ENCODE measurements at places on chromosomes 3 and 15. TPM values are rescaled to one million over a fixed set of nuclear protein-coding genes. Genes with fewer than 3 reads are reported as not detected.

Gene RTP1
- total RNA-seq: not detected

- no peak for DNase-seq
Measured at GRCh38 chr3:5019411-5020241, 40.4 kb downstream of the BHLHE40 start.

DNA sequence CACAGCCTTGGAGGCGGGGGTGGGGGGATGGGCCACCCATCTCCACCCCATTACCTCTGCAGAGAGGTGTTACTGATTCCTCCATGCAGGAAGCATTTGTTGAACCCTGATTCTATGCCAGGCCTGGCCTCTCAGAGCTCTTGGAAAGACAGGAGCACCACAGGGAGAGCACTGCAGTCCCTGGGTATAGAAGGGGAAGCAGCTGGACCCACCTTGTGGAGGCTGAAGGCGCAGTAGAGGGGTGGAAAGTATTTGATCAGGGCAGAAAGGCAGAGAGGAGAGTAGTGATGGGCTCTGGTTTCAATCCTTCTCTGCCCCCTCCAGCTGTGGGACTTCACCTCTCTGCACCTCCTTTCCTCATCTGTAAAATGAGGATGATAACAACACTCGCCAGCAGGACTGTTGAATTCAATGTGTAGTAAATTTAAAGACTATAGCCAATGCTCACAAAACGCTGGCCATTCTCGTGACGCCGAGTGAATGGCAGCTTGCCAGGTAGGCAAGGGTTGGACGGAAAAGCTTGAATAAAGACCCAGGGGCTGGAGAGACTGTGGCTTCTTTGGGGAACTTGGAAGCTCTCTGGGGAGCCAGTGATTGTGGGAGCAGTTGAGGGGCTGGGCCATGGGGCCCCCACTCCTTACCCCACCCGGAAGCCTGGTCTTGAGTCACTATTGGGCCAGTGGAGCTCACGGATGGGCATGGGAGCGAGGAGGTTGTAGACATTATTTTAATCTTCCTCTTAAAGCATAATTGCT, 8.0 kb upstream of the CCDC33 start:
- DNase-seq: no peak

- peak; percentile 90 for DNase-seq
Measured at GRCh38 chr3:104846270-104846669, 520.4 kb upstream of the ALCAM start.

GRCh38 chr3:186044427-186044826, 64.5 kb downstream of the ETV5 start:
- no peak for DNase-seq

DNA sequence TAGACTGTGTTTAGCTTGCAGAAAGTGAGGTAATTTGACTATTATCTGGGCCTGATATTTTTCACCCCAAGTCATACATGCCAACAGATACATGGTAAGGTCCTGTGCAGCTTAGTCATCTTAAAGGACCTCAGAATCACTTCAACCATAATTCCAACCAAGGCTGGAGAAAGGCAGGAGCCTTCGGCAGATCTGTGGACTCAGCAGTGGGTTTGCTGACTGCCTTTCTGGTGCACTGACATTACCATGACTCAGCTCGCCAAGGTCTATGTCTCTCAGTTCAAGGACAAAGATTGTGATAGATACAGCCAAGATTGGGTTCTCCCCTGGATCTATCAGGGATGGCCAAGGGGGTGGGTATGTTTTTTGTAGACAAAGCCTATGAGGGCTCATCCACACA, 32.7 kb downstream of the LYZL4 start:
- DNase-seq: no peak

DNA sequence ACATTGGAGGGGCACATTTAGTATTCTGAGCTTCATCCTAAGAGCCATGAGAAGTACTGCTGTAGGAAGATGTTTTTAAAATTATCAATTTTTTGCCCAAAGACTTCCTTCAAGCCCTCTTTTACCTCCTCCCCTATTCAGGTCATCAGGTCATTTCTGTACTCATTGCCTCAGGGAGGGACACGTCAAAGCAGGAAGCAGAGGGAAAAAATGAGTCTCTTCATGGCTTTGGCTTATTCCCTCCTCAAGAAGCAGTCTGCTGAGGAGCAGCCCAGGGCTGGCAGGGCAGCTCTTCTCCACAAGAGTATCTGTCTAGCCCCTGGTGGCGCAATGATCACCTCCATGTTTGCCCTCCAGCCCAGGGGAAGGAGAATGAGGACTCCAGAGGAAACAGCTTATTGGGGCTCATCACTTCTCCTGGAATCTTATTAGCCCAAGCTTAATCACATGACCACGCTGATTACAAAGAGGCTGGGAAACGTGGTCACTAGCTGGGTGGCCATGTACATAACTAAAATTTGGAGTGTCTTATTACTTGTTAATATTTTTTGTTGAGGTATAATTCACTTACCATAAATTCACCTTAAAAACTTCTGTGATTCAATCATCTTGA, 44.2 kb upstream of the GATA2 start:
- no peak for DNase-seq

- DNase-seq: no peak
Measured at GRCh38 chr15:86040356-86041033, 39.2 kb upstream of the AGBL1 start.

Gene TUSC7
- total RNA-seq: not detected

GRCh38 chr3:142651711-142652110, 55.5 kb downstream of the PLS1 start:
- DNase-seq: no peak

DNA sequence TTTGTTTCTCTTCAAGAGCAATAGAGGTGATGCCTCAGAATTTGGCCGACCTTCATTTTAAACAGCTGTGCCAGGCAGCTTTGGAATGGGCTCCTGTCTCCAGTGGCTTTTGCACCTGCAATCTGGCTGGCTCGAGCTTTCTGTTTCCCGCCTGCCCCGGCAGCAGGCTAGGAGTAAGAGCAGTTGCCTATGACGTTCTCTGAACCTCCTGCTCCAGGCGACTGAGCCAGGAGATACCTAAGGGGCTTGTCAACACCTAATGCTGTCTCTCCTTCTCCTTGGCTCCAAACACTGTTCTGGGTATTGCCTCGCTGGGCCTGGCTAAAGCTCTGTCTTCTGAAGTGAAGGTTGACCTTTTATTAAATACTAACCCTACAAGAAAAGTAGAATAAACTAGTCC, 229.9 kb downstream of the LRRN1 start:
- DNase-seq: no peak

Gene PLA2G4E
- total RNA-seq: not detected

Gene CEP19
- 1.7 TPM for total RNA-seq

DNA sequence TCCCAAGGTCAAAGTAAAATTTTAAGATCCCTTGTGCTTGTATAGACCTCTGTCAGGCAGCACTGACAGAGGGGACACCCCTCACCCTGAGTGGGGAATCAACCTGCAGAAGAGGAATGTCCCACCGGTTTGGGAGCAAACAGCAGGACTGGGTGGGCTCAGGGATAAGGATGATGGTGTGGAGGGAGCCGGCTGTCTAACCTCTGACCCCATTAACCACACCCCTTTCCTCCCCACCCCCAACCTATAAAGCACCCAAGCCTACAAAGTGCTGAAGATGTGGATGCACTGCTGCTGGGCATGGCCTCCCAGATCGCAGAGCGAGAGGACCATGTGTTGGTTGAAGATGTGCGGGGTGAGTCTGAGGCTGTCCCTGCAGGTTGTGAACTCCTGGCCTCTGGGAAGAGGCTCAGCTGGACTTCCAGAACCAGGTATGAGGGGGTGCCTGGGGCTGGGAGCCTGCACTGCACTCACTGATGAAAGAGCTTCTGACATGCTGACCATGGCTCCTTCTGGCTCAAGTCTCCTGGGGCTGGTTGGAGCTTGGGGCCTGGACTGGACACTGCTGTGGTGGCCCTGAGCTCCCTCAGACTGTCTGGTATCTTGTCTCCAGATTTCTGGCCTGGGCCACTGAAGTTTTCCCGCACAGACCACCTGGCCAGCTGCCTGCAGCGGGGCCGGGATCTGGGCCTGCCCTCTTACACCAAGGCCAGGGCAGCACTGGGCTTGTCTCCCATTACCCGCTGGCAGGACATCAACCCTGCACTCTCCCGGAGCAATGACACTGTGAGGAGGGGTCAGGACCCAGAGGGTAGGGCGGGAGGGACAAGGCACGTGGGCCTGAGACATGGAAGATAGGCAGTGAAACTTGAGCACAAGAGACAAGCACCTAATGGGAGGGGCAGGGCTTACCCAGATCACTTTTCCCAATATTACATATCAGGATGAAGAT, 9.3 kb downstream of the DUOX1 start:
- no peak for DNase-seq

DNA sequence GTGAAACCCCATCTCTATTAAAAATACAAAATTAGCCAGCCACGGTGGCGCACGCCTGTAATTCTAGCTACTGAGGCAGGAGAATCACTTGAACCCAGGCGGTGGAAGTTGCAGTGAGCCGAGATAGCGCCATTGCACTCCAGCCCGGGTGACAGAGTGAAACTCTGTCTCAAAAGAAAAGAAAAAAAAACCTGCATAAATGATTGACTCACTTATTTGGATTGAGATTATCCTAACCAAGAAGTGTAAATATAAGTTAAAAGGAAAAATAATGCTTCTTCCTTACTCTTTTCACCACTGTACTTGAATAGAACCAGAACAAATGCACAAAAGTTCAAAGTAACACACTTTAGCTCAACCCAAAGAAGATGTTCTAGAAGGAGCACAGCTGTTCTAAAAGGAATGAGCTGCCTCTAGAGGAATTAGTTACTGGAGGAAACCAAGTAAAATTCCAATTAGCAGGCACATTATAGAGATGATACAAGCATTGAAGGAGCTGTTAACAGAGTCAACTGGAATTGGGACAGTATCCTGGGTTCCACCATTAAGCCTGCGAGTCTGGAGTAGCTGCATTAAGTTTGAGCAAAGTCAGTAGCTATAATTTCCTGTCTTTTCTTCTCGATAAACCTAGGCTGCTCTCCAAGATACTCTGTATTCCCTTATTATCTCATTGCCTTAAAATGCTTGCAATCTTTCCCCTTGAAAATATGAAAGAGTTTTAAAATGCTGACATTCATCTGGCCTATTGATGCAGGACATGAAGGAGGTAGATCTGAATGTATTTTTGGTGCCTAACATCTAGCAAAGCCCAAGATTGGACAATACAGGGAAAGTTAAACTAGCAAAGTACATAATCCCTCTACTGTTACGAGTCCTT, 9.5 kb downstream of the MTHFS start:
- peak; percentile 40 for DNase-seq

DNA sequence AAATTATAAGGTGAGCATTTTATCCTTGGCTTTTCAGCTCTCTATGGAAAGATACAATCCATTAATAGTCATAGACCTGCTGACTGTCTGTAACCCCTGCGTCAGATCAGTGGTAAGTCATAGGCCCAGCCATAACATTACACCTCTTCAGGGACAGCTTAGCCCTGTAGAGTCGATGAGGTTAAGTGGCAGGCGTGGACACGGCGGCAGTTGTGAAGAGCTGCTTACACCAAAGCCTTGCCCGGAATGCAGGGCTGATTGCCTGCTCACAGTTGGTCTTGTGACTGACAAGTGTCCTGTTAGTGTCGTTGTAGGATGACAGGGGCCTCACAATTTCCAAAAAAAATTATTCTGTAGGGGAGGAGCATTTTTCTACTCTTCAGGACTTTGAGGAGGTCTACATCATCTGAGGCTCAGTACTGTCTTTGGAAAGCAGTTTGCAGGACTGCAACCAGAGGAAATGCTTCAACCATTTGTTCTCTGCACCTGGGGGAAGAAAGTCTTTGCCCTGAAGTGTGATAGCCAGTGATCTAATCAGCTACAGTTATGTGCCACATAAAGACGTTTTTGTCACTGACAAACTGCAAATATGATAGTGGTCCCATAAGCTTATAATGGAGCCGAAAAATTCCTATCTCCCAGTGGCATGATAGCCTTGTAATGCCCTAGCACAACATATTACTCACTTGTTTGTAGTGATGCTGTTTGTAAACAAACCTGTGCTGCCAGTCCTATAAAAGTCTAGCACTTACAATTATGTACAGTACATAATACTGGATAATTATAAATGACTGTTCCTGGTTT, 14.9 kb upstream of the SELENOT start:
- DNase-seq: no peak

- DNase-seq: peak; percentile 32
Measured at GRCh38 chr15:67067930-67068551, 2.6 kb downstream of the SMAD3 start.

GRCh38 chr3:171387062-171387461, 73.1 kb downstream of the TNIK start:
- no peak for DNase-seq

Gene THSD4
- 31.1 TPM for total RNA-seq

DNA sequence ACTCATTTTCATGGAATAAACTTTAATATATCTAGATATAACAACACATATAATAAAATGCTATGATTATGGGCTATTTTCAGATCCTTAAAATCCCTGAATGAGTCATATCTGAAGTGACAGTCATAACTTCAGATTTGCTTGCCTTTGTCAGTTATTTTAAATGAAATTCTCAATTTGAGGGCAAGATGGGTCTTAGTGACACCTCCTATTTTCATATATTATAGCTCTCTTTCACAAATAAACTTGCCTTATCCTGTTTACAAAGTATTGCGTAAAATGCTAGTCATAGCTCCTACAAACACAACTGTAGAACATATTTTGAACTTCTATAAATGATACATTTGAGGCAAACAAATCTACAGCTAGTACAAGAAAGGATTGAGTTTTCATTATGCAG, 6.2 kb upstream of the THRB start:
- DNase-seq: no peak

DNA sequence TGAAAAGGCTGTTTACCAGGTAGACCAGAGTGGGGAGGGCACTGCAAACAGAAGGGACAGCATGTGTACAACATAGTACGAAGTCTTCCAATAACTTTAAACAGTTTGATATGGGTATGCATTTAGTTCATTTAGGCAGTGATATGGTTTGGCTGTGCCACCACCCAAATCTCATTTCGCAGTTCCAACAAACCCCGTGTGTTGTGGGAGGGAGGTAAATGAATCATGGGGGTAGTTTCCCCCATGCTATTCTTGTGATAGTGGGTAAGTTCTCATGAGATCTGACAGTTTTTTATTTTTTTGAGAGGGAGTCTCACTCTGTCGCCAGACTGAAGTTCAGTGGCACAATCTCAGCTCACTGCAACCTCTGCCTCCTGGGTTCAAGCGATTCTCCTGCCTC, 7.6 kb upstream of the RAMAC start:
- no peak for DNase-seq

Gene BOC
- 5.3 TPM for total RNA-seq

Measured in IMR-90 (cell line).